Small intestine (tissue), 16 donors: ENCODE measurements at places on chromosomes 13 and 19. TPM values are rescaled to one million over a fixed set of nuclear protein-coding genes. Genes with fewer than 3 reads are reported as not detected.

GRCh38 chr13:74046431-74046830 is 87.8 kb downstream of the KLF12 start:
- no peaks in the 10 kb centered on the region for H3K36me3 ChIP-seq
- no peak for DNase-seq
- no peaks in the 10 kb centered on the region for H3K4me1 ChIP-seq
- H3K27me3 ChIP-seq: no peaks in the 10 kb centered on the region
- no peak overlapping the region for H3K27ac ChIP-seq

DNA sequence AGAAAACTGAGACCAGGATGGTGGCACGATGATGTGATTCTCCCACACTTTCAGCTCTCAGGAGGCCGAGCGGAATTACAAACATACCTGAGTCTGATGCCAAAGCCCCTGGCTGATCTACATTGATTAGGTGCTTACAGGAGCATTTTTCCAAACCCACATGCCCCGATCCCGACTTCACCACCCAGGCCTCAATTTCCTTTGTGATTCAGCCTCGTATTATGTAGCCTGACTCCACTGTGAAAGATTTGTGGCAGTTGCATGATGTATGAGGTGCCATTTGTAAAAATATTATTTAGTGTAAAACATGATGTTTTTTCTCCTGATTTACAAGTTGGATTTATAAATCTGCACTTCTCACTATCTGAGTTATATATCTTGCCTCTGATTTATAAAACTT is 118.0 kb downstream of the TSHZ3 start:
- DNase-seq: no peak
- no peak overlapping the region for H3K4me3 ChIP-seq
- H3K27me3 ChIP-seq: no peaks in the 10 kb centered on the region
- H3K27ac ChIP-seq: no peak overlapping the region
- no peaks in the 10 kb centered on the region for H3K36me3 ChIP-seq

DNA sequence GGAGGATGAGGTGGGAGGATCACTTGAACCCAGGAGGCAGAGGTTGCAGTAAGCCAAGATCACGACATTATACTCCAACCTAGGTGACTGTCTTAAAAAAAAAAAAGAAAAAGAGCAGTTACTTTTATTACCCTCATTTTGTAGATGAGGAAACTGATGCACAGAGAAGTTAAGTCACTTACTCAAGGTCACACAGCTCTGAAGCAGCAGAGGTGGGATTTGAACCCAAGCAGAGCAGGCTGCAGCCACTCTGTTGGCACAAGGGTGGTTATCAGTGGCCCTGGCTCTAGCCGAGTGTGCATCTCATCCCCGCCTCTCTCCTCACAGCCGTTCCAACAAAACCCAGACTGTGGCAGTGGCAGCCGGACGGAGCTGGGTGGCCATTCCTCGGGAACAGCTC is 7.6 kb downstream of the IL27RA start:
- H3K4me3 ChIP-seq: no peak overlapping the region
- H3K27me3 ChIP-seq: no peaks in the 10 kb centered on the region
- H3K27ac ChIP-seq: no peak overlapping the region

- DNase-seq: no peak
- peaks cover 5% of the 10 kb centered on the region for H3K36me3 ChIP-seq
- H3K4me3 ChIP-seq: no peak overlapping the region
Measured at GRCh38 chr19:2154587-2155075, 3.3 kb upstream of the AP3D1 start.

GRCh38 chr19:37506387-37507166 is at the start of gene ZNF793:
Gene ZNF793, plus strand, starts transcription at chr19:37506939. Its CDS starts 16,501 bp downstream, at chr19:37523440.
- peaks cover 4% of the 10 kb centered on the region for H3K36me3 ChIP-seq
- H3K27ac ChIP-seq: peak within 1 kb of the TSS; percentile 95
- H3K27me3 ChIP-seq: no peaks in the 10 kb centered on the region
- H3K4me3 ChIP-seq: peak within 1 kb of the TSS; percentile 71
- no peaks in the 10 kb centered on the region for H3K4me1 ChIP-seq
- DNase-seq: peak; percentile 96

DNA sequence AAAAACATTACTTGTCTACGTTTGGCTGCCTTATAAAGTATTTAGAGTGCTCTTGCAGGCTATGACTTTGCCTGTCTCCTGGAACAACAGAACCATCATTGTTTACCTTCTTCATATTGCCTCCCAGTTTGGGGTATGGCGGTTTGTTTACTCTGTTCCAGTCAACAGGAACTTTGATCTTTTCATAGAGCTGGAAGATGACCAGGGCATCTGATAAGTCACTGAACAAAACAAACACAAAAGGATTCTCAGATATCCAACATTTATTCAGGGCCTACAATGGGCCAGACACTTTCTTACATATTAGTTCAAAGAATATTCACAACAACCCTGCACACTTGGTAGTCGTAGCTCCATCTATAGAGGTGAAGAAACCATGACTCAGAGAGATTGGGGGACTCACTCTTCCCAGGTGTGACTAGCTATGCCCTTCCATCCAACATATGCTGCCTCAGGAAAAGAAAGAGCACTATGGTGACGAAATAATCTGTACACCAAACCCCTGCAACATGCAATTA is 38.4 kb upstream of the CPB2 start:
- H3K4me3 ChIP-seq: no peak overlapping the region
- H3K27me3 ChIP-seq: no peaks in the 10 kb centered on the region
- DNase-seq: no peak
- no peak overlapping the region for H3K27ac ChIP-seq
- no peaks in the 10 kb centered on the region for H3K36me3 ChIP-seq

GRCh38 chr19:29074579-29074978 is 138.4 kb downstream of the UQCRFS1 start:
- no peak overlapping the region for H3K4me3 ChIP-seq
- no peaks in the 10 kb centered on the region for H3K36me3 ChIP-seq
- H3K4me1 ChIP-seq: no peaks in the 10 kb centered on the region

GRCh38 chr19:31659897-31660210 is 310.6 kb upstream of the TSHZ3 start:
- no peak for DNase-seq
- H3K4me3 ChIP-seq: no peak overlapping the region
- H3K36me3 ChIP-seq: no peaks in the 10 kb centered on the region
- H3K27me3 ChIP-seq: no peaks in the 10 kb centered on the region
- no peaks in the 10 kb centered on the region for H3K4me1 ChIP-seq

DNA sequence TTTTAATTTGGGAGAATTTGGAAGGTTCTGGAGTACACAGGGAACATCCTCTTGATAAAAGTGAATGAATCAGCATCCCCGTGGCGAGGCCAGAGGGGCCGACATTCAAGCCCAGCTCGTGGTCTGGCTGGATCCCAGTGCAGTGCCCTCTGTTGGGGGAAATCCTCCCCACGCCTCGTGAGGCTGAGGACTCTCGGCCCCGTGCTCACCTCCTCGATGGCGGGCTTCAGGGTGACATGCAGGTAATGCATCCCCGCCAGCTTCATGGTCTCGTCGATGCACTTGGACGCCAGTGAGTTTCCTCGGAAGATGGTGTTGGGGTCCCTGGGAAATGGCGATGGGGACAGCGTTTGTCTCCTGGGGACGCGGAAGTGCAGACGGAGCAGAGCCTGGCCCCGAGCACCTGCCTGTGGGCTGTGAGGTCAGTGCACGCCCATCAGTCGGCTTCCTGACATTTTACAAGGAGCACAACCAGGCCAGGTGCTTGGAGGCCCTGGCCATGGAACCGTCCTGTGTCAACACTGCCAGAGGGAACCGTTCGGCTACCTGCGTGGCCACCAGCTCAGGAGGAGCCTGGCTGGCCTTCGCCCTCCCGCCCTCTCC is 43.3 kb upstream of the C13orf46 start:
- no peak overlapping the region for H3K27ac ChIP-seq
- no peak for DNase-seq
- H3K4me1 ChIP-seq: no peaks in the 10 kb centered on the region
- H3K4me3 ChIP-seq: no peak overlapping the region
- no peaks in the 10 kb centered on the region for H3K36me3 ChIP-seq

GRCh38 chr13:41809962-41810361 is 150.9 kb downstream of the VWA8 start:
- no peak for DNase-seq
- H3K4me3 ChIP-seq: no peak overlapping the region
- H3K27ac ChIP-seq: no peak overlapping the region
- no peaks in the 10 kb centered on the region for H3K36me3 ChIP-seq

- H3K27ac ChIP-seq: no peak overlapping the region
- DNase-seq: peak; percentile 30
- H3K4me3 ChIP-seq: no peak overlapping the region
- no peaks in the 10 kb centered on the region for H3K27me3 ChIP-seq
- H3K4me1 ChIP-seq: no peaks in the 10 kb centered on the region
Measured at GRCh38 chr19:5547881-5548280, 19.9 kb downstream of the TINCR start.

- H3K4me1 ChIP-seq: no peaks in the 10 kb centered on the region
- no peaks in the 10 kb centered on the region for H3K27me3 ChIP-seq
- H3K4me3 ChIP-seq: no peak overlapping the region
- no peaks in the 10 kb centered on the region for H3K36me3 ChIP-seq
Measured at GRCh38 chr13:97810152-97810551, 143.3 kb upstream of the IPO5 start.

- no peaks in the 10 kb centered on the region for H3K27me3 ChIP-seq
- H3K4me1 ChIP-seq: peaks cover 3% of the 10 kb centered on the region
- DNase-seq: peak; percentile 66
Measured at GRCh38 chr19:15449620-15450527, at the start of gene WIZ. Gene WIZ, minus strand, starts transcription at chr19:15449956. Its CDS starts 1,649 bp downstream, at chr19:15448307.

DNA sequence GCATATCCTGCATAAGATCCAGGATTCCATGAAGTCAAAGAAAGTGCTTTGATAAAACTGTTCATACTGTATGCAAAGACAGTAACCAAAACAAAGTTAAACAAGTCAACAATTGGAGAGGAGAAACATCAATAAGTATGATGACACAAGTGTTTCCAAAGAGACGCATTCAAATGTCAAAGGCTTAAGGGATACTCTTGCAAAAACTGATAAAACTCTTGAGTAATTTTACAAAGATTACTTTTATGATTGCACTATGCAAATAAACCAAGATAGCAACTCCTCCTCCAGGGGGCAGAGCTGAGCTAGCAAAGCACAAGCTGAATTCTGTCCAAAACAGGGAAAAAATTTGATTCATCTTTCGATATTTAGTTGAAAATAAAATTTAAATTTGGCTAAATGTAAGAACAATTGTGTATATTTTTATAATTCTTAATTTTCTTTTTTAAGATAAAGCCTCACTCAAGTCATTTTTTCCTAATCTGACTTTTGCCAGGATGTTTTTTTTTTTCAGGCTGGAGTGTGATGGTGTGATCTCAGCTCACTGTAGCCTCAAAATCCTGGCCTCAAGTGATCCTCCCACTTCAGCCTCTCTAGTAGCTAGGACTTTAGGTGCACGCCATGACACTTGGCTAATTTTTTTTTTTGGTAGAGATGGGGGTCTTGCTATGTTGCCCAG is 84.0 kb downstream of the MZT1 start:
- H3K4me3 ChIP-seq: no peak overlapping the region
- H3K36me3 ChIP-seq: no peaks in the 10 kb centered on the region
- no peak overlapping the region for H3K27ac ChIP-seq
- no peaks in the 10 kb centered on the region for H3K27me3 ChIP-seq
- no peaks in the 10 kb centered on the region for H3K4me1 ChIP-seq

- H3K36me3 ChIP-seq: no peaks in the 10 kb centered on the region
- H3K27me3 ChIP-seq: no peaks in the 10 kb centered on the region
Measured at GRCh38 chr13:71546881-71547280, 320.1 kb downstream of the DACH1 start.

GRCh38 chr19:45645631-45646344 is 6.6 kb upstream of the EML2 start:
- H3K27ac ChIP-seq: no peak overlapping the region
- DNase-seq: peak; percentile 53

- no peaks in the 10 kb centered on the region for H3K36me3 ChIP-seq
- H3K4me3 ChIP-seq: no peak overlapping the region
- no peaks in the 10 kb centered on the region for H3K27me3 ChIP-seq
- DNase-seq: no peak
Measured at GRCh38 chr19:13240312-13241022, 90.3 kb downstream of the IER2 start.

DNA sequence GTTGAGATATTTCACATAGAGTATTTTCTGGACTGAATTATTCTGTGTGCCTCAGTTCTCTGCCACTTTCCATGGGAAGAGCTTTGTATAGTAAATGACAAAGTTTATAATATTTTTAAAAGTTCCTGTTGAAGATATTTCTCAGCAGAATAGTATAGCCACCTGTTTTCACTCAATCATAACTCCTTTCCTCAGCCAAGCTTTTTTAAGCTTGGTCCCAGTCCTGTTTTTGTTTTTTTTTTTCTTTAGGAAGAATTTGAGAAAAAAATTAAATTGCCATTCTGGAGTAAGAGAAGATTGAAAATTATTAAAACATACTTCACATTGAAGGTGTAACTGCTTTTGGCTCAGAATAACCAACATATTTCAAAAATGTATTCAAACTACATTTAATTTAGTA is 55.5 kb downstream of the ENOX1 start:
- H3K27me3 ChIP-seq: no peaks in the 10 kb centered on the region
- no peaks in the 10 kb centered on the region for H3K36me3 ChIP-seq
- H3K4me3 ChIP-seq: no peak overlapping the region
- H3K4me1 ChIP-seq: no peaks in the 10 kb centered on the region

- no peaks in the 10 kb centered on the region for H3K27me3 ChIP-seq
- no peak overlapping the region for H3K27ac ChIP-seq
- no peaks in the 10 kb centered on the region for H3K4me1 ChIP-seq
- no peaks in the 10 kb centered on the region for H3K36me3 ChIP-seq
- no peak overlapping the region for H3K4me3 ChIP-seq
- no peak for DNase-seq
Measured at GRCh38 chr13:34128661-34129060, 310.7 kb downstream of the RFC3 start.

DNA sequence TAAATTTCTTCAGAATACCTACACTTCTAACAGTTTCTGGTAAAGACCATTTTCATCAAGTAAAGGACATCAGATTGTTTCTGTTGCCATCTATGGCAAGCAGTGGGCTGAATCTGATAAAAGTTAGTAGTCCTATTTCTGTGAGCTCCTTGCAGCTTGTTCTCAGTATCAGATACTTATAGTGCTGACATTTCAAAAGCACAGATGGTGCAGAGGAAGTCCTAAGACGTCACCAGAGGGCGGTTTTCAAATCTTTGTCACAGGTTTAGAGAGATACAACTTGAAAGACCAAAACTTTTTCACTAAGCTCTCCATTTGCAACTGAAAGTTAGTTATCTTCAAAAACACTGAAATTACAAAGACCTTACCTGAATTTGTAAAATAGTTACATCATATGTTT is 719.8 kb downstream of the SLITRK1 start:
- H3K27ac ChIP-seq: no peak overlapping the region
- no peaks in the 10 kb centered on the region for H3K36me3 ChIP-seq
- H3K27me3 ChIP-seq: no peaks in the 10 kb centered on the region

GRCh38 chr13:70249332-70250064 is 141.2 kb upstream of the KLHL1 start:
- H3K36me3 ChIP-seq: no peaks in the 10 kb centered on the region
- no peaks in the 10 kb centered on the region for H3K4me1 ChIP-seq
- H3K27me3 ChIP-seq: no peaks in the 10 kb centered on the region
- peak; percentile 2 for DNase-seq

- no peaks in the 10 kb centered on the region for H3K36me3 ChIP-seq
- H3K27me3 ChIP-seq: peaks cover 5% of the 10 kb centered on the region
- peak overlapping the region; percentile 61 for H3K27ac ChIP-seq
- peak; percentile 58 for DNase-seq
Measured at GRCh38 chr19:33819880-33820781, 23.5 kb downstream of the KCTD15 start.

- H3K27me3 ChIP-seq: no peaks in the 10 kb centered on the region
- no peak overlapping the region for H3K4me3 ChIP-seq
- peaks cover 4% of the 10 kb centered on the region for H3K36me3 ChIP-seq
Measured at GRCh38 chr19:45187421-45188100, 9.0 kb downstream of the BLOC1S3 start.

PALM gene
- 17.9 TPM for polyA plus RNA-seq

ALOX5AP gene
- polyA plus RNA-seq: 36.1 TPM

LGI4 gene
- 1.1 TPM for polyA plus RNA-seq

CEACAM3 gene
- polyA plus RNA-seq: not detected

COX7A1 gene
- 4.2 TPM for polyA plus RNA-seq

NEK3 gene
- polyA plus RNA-seq: 36.1 TPM

MTUS2 gene
- under 0.01 TPM for polyA plus RNA-seq
